ENCODE measurements at places on chromosomes 2 and 18. TPM values are rescaled to one million over a fixed set of nuclear protein-coding genes. Genes with fewer than 3 reads are reported as not detected.

Gene TUBA4B
- total RNA-seq, result 0.56 TPM

Gene SOWAHC
- total RNA-seq, result 16.3 TPM

Gene CLIP4
- 27.2 TPM for total RNA-seq

Gene EDAR
- not detected for total RNA-seq

Gene DHRS9
- total RNA-seq, result 3.2 TPM

Gene USP34
- 60.9 TPM for total RNA-seq

Gene PAIP2B
- total RNA-seq, result 0.34 TPM

Gene DSG4
- not detected for total RNA-seq

Gene ZNF516
- 3.0 TPM for total RNA-seq

Gene RNF125
- 0.28 TPM for total RNA-seq

Gene MYO1B
- total RNA-seq, result 72.4 TPM

Gene SLC5A7
- not detected for total RNA-seq

Gene CDKL4
- not detected for total RNA-seq

Gene ITGA6
- 44.9 TPM for total RNA-seq

Gene ALPI
- total RNA-seq, result not detected

Gene POTEJ
- total RNA-seq, result not detected

Gene TRIM43
- not detected for total RNA-seq

Gene CHRNA1
- not detected for total RNA-seq

Gene CRYBA2
- total RNA-seq, result not detected

Gene CWC22
- total RNA-seq, result 11.6 TPM

Gene ANO7
- total RNA-seq, result 2.5 TPM

Gene NOSTRIN
- total RNA-seq, result 1.6 TPM

Gene C1GALT1C1L
- 1.2 TPM for total RNA-seq

Gene CDCA7
- total RNA-seq, result 44.7 TPM

Gene SNRNP200
- 131 TPM for total RNA-seq

Gene CDK15
- total RNA-seq, result not detected

Gene DSC1
- total RNA-seq, result not detected

Gene ZNF385B
- not detected for total RNA-seq
